ENCODE measurements at places on chromosomes 4 and X.

GRCh38 chr4:172546782-172547181 lies 621.8 kb upstream of the GALNT7 start:
- DNase-seq = no peak

DNA sequence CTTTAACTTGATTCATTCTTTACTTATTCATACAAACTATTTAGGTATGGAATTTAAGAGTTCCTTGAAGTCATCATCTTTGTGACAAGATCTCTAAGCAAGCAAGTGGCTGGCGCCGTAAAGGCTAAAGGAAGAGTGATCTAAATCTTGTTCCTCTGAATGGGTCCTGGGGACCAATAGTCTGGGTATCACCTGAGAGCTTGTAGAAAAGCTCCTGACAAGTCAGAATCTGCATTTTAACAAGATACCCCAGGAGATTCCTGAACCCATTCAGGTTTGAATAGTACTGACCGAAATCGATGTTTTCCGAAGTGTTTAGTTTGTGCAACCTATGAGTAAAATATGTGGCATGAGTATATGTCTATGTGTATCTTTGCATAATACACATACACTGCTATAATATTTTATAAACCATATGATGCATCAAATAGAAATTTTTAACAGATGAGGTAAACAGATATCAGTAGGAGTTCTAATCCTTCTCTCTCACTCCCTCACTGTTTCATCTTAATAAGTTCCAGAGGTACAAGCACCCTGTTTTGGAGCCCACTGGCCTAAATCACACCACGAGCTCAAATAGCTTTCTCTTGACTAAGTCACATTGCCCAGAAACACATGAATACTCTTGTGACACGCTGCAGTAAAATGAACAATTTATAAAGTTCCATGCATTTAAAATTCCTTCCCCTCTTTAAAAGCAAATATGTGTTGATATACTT lies 170.0 kb downstream of the RELL1 start:
- no peak for DNase-seq

DNA sequence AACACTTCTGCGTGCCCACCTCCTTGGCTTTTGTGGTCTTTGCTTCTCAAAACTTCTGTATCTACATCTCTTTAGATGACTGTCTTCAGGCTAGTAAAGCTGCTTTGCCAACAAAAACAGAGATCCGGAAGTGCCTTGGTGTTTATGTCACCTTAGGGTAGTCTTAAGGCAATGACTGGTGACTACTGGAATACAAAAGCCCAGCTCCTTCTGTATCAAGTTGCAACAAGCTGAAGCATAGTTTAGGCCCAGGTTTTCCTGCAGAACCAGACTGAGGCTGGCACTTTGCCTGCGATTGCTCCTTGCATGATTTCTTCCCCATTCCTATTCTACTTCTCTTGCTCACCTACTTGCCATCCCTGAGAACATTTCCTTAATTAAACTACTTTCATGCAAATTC lies 333.8 kb downstream of the DMD start:
- no peak for DNase-seq

DNA sequence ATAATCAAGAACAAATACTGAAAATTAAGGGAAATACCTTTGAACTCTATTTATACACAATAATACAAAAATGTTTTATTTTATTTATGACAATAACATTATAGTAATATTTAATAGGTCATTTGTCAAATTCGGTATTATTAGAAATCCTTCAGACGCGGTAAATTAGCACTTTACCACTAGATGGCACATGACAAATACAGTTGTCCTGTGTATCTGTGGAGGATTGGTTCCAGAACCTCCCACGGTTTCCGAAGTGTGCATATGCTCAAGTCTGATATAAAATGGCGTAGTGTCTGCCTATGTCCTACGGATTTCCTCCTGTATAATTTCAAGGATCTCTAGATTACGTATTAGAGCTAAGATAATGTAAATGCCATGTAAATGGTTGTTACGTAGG lies 8.1 kb upstream of the LINC00632 start:
- no peak for DNase-seq

Data from suprapubic skin (tissue), 4 donors.